ENCODE measurements at places on chromosomes 4 and X.

GRCh38 chr4:119725688-119726330 lies 97.2 kb upstream of the PDE5A start:
- no peak for DNase-seq

- DNase-seq = no peak
Measured at GRCh38 chr4:174281182-174281737, 2.2 kb downstream of the FBXO8 start.

GRCh38 chr4:86155766-86156165 lies 204.1 kb downstream of the MAPK10 start:
- DNase-seq = no peak

GRCh38 chr4:37445023-37445422 lies 200.5 kb downstream of the NWD2 start:
- DNase-seq = no peak

DNA sequence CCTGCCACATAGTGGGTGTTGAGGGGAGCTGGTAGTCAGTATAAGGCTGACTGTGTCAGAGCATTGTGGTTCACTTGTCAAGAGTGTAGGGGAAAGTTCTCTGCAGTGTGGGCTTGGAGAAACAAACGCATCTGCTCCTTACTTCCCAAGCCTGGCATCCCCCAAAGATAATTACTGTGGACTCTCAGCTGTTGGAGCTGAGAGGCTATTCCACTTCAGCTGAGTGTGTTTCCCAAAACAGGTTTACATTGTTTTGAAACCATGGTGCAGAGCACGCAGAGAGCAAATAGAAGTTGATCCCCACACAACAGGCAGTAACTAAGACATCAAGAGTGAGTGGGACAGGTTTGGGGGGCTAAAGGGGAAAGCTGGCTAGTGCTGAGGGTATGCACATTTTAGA lies 181.0 kb upstream of the EOLA2 start:
- no peak for DNase-seq

DNA sequence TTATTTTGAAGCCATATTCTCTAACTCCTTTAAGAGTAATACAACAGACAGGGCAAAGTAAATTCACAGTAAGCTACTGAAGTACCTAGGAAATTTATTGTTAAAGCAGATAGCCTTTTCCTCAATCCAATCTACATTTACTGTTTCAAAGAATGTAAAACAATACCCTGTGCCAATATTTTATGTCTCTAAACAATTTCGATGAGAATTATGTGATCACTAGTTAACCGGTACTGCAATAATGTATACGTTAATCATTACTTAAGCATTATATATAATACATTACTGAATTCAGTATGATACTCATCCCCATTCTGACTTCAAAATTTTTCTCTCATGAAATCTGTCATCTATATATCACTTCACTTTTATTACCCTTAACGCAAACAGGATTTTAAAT lies 28.5 kb downstream of the KLHL13 start:
- no peak for DNase-seq

GRCh38 chrX:80576806-80577533 lies 156.7 kb downstream of the TENT5D start:
- DNase-seq = no peak

DNA sequence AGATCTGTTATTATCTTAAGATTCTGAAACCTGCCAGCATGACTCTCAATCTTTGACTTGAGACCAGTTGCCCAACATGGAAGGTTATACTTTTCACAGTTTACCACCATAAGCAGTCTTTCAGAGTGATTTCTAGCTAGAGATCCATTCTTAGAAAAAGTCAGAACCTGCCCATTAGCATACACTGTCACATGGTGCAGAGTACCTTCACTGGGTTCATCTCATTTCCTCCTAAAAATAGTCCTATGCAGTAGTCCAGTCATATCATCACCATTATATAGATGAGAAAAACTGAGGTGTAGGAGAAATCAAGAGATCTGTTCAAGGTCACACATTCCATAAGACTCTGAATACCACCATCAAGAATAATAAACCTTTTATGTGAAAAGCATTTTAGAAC lies 153.6 kb downstream of the AR start:
- DNase-seq = no peak
